ENCODE measurements at places on chromosomes 12 and 14.
A peak's percentile ranks its signal among the peaks of the same experiment; 100 is the strongest.

DNA sequence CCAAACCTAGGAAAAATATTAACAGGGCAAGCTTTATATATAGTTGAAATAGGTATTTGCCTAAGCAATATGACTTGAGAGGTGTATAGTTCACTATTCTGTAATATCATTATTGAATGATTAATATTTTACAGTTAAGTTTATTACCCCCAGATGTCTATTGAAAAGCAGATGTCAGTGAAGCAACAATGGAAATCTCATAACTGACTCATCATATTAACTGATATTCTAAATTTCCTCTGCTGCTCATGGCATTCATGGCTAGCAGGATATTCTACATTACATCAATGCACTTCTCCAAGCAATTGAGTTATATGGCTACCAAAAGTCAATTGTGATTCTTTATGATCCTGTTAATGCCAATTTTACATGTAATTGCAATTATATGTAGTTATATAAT lies 9.7 kb upstream of the MAGOHB start:
- no peak for DNase-seq

GRCh38 chr12:14577344-14577743 lies 9.7 kb upstream of the PLBD1 start:
- no peak for DNase-seq

DNA sequence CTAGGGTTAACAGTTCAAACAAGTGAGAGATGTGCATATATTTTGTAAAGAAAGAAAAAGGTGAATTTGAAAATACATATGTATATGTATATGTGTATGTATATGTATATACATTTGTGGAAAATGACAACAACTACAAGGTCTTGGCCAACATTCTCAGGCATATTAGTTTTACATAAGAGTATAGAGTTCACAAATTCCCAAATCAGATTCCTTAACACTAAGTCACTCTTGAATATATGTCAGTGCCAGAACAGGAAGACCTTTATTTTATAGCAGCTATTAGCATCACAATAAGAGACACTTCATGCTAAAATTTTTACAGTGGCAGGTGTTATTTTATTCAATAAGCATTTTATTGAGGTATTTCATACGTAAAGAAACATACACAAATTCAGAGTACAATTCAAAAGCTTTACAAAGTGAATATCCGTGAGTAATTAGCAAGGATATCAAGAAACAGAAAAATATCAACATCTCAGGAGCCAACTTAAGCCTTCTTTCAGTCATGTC lies 179.7 kb downstream of the SLC6A15 start:
- DNase-seq: no peak

- DNase-seq: no peak
Observed at GRCh38 chr12:57261428-57261865, 10.5 kb upstream of the STAC3 start.

- DNase-seq: peak; percentile 42
Observed at GRCh38 chr14:20631023-20631879, 10.2 kb downstream of the OR6S1 start.

DNA sequence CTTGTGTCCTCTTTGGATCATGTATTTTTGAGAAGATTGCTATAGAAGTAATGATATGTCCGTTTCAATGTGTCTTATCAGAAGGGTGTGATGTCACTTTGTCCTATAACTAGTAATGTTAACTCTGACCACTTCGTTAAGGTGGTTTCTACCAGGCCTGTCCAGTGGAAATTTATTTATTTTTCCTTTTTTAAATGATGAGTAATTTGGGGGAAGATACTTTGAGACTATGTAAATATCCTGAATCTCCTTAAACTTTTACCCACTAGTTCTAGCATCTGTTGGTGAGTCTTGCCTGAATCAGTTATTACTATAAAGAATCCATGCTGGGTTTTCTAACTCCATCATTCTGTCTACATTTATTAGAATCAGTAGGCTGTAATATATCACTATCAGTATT lies 15.3 kb downstream of the EP400 start:
- no peak for DNase-seq

- no peak for DNase-seq
Observed at GRCh38 chr14:104874110-104874531, 9.1 kb downstream of the CEP170B start.

DNA sequence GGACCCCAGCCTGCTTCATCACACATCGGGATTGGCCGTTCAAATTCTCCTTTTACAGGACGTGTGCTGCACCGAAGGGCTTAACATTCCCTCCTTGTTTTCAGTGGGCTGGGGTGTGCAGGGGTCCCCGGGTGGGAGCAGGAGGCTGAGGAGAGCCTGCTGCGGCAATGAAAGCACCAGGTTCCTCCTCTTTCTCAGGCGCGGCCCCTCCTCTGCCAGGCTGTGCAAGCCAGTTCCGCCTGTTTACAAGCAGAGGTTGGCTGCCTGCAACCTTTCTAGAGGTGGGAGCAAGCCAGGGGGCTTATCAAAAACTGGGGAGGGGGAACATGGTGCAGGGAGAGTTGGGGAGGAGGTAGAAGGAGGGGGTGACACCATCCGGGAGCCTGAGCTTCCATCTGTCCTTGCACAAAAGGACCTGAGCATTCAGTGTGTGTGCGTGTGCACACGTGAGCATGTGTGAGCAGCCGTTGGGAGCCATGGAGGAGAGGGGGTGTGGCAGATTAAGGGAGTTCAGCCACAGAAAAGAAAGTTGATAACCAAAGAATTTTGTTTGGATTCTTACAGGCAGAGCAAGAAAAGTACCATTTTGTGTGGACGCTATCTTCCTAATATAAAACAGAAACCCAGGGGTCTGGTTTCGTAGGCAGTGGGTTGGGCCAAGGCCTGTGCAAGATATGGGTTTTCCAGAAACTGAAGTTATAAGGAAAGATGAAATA lies 108.8 kb upstream of the RFLNA start:
- no peak for DNase-seq

DNA sequence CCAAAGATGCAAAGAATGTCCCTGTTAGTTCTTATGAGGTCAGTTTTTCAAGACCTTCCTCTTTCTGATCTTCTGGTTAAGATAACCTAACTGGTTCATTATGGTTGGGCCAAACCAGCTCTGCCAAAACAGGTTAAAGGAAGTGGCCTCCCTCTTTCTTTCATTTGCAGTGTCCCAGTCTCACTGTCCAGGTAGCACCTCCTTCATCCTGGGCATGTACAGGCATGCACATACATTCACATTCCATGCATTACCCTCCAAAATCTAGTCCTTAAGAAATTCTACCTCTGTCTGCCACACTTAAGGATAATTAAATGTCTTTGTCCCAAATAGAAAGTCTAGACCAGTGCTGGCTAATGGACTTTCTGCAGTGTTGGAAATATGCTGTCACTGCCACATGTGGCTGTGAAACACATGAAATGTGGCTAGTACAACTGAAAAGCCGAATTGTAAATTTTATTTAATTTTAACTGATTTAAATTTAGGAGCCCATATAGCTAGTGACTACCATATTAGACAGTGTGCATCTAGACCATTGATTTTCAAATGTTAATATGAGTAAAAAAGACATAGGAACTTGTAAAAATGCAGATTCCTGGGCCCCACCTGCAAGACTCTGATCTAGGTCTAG lies 169.3 kb downstream of the PCNX1 start:
- DNase-seq: no peak
